ENCODE measurements at places on chromosomes 5 and 9.
A peak's percentile ranks its signal among the peaks of the same experiment; 100 is the strongest.

- no peak for DNase-seq
Measured at GRCh38 chr5:65157906-65158603, 323.7 kb downstream of the ADAMTS6 start.

- DNase-seq, result peak; percentile 15
Measured at GRCh38 chr5:141084487-141084989, 9.9 kb upstream of the PCDHB2 start.

- DNase-seq, result no peak
Measured at GRCh38 chr5:152255411-152255810, 149.7 kb downstream of the NMUR2 start.

- DNase-seq, result no peak
Measured at GRCh38 chr9:14401911-14402310, 88.0 kb upstream of the NFIB start.

GRCh38 chr9:127921557-127922120, 4.8 kb upstream of the ST6GALNAC4 start:
- DNase-seq, result peak; percentile 80

GRCh38 chr9:114318416-114318815, 4.5 kb upstream of the ORM1 start:
- no peak for DNase-seq

GRCh38 chr5:60350794-60351193, 349.2 kb downstream of the DEPDC1B start:
- no peak for DNase-seq

GRCh38 chr9:110750272-110750671, 81.7 kb downstream of the MUSK start:
- no peak for DNase-seq

GRCh38 chr5:152884006-152884405, 478.9 kb upstream of the NMUR2 start:
- no peak for DNase-seq

GRCh38 chr5:135248801-135249231, 150.2 kb downstream of the MACROH2A1 start:
- no peak for DNase-seq
